ENCODE measurements at places on chromosomes 4 and X. TPM values are rescaled to one million over a fixed set of nuclear protein-coding genes. Genes with fewer than 3 reads are reported as not detected.

- DNase-seq = no peak
Observed at GRCh38 chr4:110055158-110055768, 142.6 kb downstream of the EGF start.

DNA sequence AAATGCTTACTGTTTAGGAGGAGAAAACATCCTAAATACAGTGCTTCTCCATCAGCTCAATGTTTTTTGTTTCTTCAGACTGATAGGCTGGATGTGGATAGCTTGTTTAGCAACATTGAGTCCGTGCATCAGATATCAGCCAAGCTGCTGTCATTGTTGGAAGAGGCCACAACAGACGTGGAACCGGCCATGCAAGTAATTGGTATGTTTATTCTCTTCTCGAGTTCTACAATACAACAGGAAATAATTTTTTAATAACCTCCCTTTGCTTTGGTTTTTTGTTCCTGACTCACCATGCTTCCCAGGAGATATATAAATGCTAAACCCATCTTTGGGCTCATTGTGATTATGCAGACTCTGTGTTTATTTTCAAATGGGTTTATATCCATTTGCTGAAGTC, 60.9 kb downstream of the ARHGEF38 start:
- DNase-seq = no peak

DNA sequence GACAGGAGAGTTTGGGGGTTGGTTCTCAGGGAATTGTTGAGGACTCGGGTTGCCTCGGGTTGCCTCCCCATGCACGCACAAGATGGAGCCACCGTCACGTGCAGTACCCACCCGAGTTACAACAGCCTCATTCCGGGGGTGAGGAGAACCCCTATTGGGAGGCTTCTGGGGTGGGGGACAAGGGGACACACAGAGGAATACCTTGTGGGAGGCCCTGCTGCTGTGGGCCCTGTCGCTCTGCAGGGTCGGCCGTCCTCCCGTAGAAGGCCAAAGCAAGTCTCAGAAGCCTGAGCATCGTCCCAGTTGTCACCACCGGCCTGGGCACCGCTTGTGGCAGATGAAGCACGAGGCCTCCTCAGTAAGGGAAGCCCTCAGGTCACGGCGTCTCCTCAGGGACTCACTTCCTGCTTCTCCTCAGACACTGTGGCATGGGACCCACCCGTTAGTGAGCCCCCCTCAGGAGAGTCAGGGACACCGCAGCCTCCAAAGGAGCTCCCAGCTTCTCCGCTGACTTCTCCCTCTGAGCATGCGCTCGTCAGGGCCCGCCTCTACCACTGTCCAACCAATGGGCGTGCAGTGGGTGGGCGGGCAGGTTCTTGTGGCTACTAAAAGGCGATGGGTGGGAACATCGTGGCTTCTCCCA, at the start of gene CT55:
TSS of gene CT55 (minus strand) at position 522 of the 643 bp plus-strand sequence. CDS start at position 295, 227 bp downstream.
- peak; percentile 37 for DNase-seq

GRIA2 gene
- 0.29 TPM for total RNA-seq

PRRG3 gene
- total RNA-seq = not detected

Measured in SK-MEL-5 (cell line).